ENCODE measurements at places on chromosomes 6 and 20. TPM values are rescaled to one million over a fixed set of nuclear protein-coding genes. Genes with fewer than 3 reads are reported as not detected.

GRCh38 chr20:17878912-17879602 lies 89.5 kb downstream of the SNX5 start:
- peak; percentile 83 for DNase-seq

GRCh38 chr20:49620364-49621240 lies 52.7 kb upstream of the PTGIS start:
- peak; percentile 72 for DNase-seq

GRCh38 chr6:113449051-113449450 lies 408.1 kb upstream of the MARCKS start:
- no peak for DNase-seq

DNA sequence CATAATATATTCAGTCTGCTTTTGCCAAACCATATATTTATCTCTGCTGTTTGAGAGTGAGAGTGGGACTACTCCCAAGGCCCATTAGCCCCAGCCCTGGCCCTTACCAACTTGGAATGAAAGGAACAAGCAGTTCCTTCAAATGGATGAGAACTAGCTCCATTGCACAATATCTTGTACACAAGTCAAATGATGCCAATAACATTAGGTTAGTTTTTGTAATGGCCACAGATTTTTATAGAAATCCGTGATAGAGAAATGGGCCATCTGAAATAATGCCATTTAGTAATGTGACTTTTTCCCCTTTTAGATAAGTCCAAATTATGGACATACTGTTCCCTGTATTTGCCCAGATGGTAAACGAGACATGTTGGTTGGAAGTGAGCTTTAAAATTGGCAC lies 117.0 kb downstream of the MAP3K7 start:
- DNase-seq = no peak

DNA sequence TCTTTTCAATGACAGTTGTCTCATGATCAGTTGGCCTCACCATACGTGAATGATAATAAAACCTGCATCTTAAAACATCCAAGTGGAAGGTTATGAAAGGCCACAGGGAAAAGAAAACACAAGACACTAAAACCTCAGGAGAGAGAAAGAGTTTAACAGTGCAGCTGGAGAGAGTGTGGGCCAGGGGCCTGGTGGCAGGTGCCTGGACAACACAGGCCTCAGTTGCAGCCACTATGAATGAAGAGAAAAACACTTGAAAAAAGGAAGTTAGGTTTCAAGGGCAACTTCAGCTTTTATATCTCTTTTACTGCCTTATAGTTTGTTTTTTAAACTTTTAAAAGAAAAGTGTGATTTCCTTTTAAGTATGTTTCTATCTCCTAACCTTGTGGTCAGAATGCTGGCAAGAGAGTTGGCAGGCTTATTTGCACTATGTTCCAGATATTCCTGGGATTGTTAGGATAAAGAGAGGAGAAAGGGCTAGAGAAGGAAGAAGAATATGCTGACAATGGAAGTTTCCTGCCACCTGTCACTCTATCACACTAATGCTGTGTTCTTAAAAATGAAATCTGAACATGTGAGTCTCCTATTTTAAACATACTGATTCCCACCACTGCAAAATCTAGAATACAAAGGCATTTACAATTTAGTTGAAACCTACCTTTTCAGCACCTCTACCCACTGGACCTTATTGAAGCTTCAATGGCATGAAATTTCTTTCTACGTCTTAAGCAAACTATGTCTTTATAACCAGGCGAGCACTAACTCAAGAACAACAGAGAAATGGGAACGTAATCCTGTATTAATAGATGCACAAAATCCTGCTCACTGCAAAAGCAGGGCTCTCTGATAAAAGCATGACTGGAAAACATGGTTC lies 222.4 kb downstream of the CD83 start:
- DNase-seq = no peak

DNA sequence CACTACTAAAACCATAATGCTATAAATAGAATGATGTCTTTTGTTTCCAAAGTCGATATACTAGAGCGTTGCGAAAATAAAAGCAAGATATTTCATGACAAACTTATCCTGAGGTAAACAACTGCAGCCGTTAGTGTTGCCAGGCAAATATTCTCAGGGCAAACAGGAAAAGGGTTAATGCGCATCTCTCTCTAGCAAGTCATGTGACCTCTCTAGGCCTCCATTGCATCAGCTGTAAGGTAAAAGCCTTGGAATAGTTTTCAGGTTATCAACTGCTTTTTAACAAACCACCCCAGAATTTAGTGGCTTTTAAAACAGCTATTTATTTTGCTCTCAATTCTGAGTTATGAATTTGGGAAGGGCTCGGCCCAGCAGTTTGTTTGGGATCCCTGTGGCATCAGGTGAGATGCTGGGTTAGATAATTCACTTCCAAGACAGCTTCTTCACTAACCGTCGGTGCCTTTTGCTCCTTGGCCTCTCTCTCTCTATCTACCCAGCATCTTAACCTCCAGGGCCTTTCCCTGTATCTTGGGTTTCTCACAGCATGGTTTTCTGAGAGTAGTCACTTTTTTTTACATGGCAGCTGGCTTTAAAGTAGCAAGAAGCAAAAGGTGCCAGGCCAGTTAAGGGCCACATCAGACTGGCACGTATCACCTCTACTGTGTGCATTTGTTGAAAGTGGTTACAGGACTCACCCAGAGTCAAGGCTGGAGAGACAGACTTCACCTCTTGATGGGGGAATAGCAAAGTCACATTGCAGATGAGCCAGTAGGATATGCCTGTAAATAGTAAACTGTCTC lies 39.2 kb upstream of the LTV1 start:
- DNase-seq = no peak

DNA sequence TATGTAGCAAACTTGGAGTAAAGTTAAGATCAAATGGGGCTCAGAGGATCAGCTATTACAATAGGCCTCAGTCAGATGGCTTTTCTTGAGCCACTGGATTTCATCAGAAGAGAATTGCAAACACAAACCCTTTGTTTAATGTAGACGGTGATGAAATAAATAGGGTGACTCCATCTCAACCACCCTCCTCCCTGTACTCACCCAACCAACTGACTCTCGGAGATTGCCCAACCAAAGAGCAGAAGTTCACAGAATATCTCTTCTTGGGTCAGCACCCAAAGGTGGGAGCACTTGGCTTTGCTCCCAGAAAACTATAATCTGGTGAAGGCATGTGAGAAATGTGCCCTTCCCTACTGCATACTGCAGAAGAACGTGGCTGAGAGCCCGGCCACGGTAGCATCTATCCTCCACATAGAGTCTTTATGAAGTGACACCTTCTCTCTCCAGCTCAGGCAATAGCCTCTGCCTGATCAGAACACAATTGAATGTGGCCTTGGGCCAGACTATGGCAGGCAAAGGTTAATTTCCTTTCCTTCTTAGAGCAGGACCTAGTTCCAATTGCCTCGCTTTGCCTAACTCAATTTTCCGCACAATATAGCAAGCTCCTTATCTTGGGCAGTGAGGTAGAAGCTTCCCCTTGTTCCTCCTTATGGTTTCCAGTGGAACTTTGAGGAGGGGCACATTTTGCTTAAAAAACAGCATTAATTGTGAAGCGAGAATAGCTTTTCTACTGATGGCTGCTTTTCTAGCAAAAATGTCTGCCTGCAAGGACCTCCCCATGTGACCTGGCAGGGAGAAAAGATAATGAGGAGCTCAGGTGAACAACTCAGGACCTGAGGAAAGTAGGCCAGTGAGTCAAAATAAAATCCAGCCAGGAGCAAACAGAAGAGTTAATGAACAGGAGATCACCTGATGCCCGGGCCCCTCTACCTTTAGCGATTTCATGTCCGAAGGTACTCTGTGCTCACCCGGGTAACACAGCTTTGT lies 79.4 kb downstream of the GFOD1 start:
- no peak for DNase-seq

DNA sequence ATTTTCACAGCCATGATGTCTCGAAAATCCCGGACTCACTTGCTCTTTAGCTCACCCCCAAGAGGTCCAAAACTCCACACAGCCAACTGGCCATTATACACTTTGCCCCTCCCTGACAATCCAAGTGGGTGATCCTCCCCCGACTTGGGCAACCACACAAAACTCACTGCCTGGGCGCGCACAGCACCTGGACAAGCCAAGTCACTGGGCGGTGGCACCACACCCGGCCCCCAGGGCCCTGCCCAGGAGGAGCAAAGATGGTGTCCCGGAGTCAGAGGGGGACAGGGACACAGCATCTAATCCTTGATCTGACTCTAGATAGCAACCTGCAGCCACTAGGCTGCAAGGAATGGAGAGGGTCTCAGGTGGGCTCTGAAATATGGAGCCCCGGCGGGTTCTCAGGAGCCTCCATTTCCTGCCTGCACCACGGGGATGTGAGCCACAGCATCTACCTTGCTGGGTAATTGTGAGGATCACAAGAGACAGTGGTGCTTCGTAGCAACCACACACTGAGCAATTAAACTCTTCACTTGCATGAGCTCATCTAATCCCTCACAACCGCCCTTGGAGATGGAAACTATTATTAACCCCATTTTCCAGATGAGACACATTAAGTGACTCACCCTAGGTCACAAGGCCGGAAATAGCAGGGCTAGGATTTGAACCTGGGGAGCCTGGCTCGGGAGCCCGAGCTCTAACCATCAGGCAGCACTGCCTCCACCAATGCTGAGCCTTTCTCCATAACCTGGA lies 66.6 kb downstream of the BMP7 start:
- DNase-seq = no peak

GRCh38 chr6:158279615-158280014 lies 32.6 kb upstream of the TULP4 start:
- DNase-seq = no peak

DNA sequence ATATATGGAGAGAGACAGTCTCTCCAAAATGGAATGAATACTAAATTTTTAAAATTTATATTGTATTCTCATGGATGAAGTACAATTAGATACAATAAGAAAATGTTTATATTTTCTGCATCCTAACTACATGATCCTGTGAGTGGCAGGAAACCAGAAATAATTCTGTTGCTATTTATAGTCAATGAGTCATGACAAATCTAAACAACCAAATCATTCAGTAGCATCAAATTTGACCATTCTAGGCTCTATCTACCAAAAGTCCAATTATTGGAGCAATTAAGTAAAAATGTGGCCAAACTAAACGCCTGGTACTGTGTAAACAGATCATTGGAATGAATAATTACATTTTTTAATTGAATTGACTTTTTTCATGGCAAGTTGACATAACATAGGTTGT lies 959.8 kb downstream of the EPHA7 start:
- no peak for DNase-seq

DNA sequence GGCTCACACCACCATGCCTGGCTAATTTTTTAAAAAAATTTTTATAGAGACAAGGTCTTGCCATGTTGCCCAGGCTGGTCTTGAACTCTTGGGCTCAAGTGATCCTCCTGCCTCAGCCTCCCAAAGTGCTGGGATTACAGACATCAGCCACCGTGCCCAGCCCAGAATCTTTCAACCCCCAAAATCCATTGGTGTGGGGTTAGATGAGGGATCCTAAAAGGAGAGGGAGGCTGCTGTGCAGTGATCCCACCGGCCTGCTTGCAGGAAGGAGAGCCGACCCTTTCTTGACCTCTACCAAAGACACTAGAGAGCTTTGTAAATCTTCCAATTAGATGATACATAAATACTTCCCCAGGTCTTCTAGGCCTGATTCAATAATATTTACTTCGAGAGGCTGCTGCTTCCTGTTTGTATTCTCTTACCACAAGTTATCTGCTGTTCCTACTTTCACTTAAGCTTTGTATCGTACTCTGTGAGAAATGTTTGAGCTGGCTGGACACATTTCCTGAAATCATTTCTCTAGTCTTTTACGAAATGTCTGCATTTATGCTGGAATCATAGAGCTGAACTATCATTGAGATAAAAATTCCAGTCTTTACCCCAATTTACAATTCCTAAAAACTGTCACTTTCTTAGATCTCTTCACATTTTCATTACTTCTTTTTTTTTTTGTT lies 49.3 kb upstream of the IER3 start:
- no peak for DNase-seq

DNA sequence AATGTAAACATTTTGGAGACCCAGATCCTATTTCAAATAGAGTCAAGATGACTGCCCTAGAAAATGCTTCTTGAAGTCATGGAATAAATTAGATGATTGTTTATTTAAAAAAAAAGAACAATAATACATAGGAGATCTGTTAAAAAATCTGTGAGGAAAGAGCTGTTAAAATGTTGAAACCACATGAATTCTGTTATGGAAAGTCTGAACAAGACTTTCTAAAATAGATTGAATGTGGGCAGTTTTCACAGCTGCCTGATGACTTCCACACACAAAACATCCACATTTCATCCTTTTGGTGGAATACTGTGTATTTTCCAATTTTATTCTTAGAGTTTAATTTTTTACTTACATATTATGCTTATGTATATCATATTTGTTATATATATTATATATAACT lies 186.1 kb downstream of the LAMA2 start:
- DNase-seq = no peak

- DNase-seq = no peak
Measured at GRCh38 chr20:23078351-23079015, 7.6 kb downstream of the CD93 start.

DNA sequence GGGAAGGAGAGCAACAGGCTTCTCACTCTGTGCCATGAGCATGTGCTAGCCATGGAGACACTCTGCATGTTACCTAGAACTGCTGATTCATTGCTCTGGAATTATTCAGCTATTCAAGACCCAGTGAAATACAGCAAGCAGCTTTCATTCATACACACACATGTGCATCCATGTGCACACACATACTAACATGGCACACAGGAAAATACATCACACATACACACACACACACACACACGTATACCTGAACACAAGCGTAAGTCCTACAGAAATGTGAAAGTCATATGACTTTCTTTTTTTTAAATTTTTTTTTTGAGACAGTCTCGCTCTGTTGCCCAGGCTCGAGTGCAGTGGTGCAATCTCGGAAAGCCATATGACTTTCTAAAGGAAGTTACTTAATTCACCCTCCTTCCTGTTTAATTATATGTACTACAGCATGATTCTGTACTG lies 108.2 kb upstream of the NFATC2 start:
- DNase-seq = no peak

IMPG1 gene
- total RNA-seq = not detected

ANGPT4 gene
- total RNA-seq = not detected

PI3 gene
- total RNA-seq = not detected

CCN6 gene
- total RNA-seq = not detected

CYP39A1 gene
- total RNA-seq = not detected

TRIM31 gene
- not detected for total RNA-seq

TAAR5 gene
- not detected for total RNA-seq

TFAP2B gene
- total RNA-seq = not detected

SLC35F1 gene
- total RNA-seq = 0.09 TPM

SMLR1 gene
- total RNA-seq = not detected

RAB44 gene
- total RNA-seq = not detected

KCNK17 gene
- not detected for total RNA-seq

HLA-F gene
- total RNA-seq = 172 TPM

SPATS1 gene
- total RNA-seq = not detected

Data from activated CD8-positive, alpha-beta T cell treated with anti-CD3 and anti-CD28 coated beads for 36 hours (primary cell).